ENCODE measurements at places on chromosomes 5 and 9. TPM values are rescaled to one million over a fixed set of nuclear protein-coding genes. Genes with fewer than 3 reads are reported as not detected.

The GABRG2 gene
- not detected for total RNA-seq

The RNF208 gene
- total RNA-seq, result 1.2 TPM

The MYMK gene
- not detected for total RNA-seq

The FBXL17 gene
- 27.7 TPM for total RNA-seq

The ANKRD34B gene
- total RNA-seq, result not detected

The OR1J2 gene
- total RNA-seq, result 0.42 TPM

The GALT gene
- total RNA-seq, result 222 TPM

The N4BP3 gene
- total RNA-seq, result 2.5 TPM

The FCN2 gene
- not detected for total RNA-seq

The DPM2 gene
- total RNA-seq, result 35.7 TPM

The IFNA2 gene
- not detected for total RNA-seq

The PCDHB1 gene
- total RNA-seq, result not detected

The CXCL14 gene
- total RNA-seq, result not detected

The FAM120A gene
- total RNA-seq, result 95.7 TPM

The SLC22A4 gene
- not detected for total RNA-seq

The CNOT8 gene
- total RNA-seq, result 121 TPM

The SLC45A2 gene
- total RNA-seq, result not detected

The GMCL2 gene
- not detected for total RNA-seq

The NEUROG1 gene
- not detected for total RNA-seq

The NFX1 gene
- 36.8 TPM for total RNA-seq

The POU5F2 gene
- 4.2 TPM for total RNA-seq

The CLIC3 gene
- 1.0 TPM for total RNA-seq

The SLC36A2 gene
- not detected for total RNA-seq

The NOXA1 gene
- total RNA-seq, result 3.8 TPM

The TAF1L gene
- not detected for total RNA-seq

The NSG2 gene
- total RNA-seq, result not detected

The BHMT gene
- not detected for total RNA-seq

The PCAT7 gene
- total RNA-seq, result not detected

The PCDHA13 gene
- not detected for total RNA-seq

The MAMDC2 gene
- 0.10 TPM for total RNA-seq

The C5orf58 gene
- not detected for total RNA-seq

The CACNA1B gene
- not detected for total RNA-seq

The RRAGA gene
- 36.0 TPM for total RNA-seq

The GABRA1 gene
- total RNA-seq, result not detected

The CSNK1A1 gene
- total RNA-seq, result 234 TPM

The ATOX1 gene
- total RNA-seq, result 19.6 TPM

The PCDHA8 gene
- not detected for total RNA-seq

The PCDHGA8 gene
- not detected for total RNA-seq

The TESK1 gene
- total RNA-seq, result 24.5 TPM

The CEL gene
- 0.37 TPM for total RNA-seq

The PLPP7 gene
- not detected for total RNA-seq

The ADCY2 gene
- not detected for total RNA-seq

The CDX1 gene
- total RNA-seq, result not detected

The RGS7BP gene
- total RNA-seq, result not detected

The GZMA gene
- total RNA-seq, result 22.6 TPM

The PCDHGB1 gene
- not detected for total RNA-seq

The PKD2L2 gene
- not detected for total RNA-seq

The TMEM252 gene
- total RNA-seq, result not detected

All from CD4-positive, CD25-positive, alpha-beta regulatory T cell (primary cell).